ENCODE measurements at places on chromosomes 7 and 10.

DNA sequence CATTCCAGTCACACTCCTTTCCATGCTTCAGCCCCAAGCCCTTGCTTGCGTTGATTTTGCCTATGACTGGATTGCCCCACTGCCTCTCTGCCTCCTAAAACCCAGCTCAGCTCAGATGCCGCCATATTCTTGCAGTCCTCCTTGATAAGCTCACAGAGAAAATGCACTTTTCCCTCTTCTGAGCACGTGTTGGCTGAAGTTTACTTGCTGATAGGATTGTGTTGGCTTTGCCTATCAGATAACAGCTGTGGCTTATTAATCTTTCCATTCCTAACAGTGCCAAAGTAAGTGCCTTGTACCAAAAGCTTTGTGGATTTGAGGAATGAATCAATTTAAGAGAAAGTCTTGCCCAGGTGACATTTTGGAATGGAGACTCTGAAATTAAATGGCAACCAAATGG is 249.2 kb downstream of the PHTF2 start:
- H3K36me3 ChIP-seq, result no peaks in the 10 kb centered on the region
- H3K27ac ChIP-seq, result no peak overlapping the region
- DNase-seq, result no peak
- H3K4me3 ChIP-seq, result no peak overlapping the region
- H3K27me3 ChIP-seq, result no peaks in the 10 kb centered on the region

DNA sequence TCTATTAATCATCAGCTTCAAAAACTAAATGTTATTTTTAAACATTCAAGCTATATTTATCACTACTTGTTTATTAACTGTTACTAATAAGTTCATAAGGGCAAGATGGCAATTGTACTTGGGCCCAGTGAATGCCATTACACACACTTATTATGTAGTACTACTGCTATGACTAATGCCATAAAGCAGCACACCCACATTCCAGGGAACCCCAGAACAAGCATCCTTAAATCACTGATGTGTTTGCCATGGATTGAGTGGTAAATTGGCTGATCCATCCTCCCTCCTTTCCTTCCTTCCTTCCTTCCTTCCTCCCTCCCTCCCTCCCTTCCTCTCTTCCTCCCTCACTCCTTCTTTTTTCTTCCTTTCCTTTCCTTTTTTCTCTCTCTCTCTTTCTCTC is 37.4 kb upstream of the RSU1 start:
- no peak overlapping the region for H3K4me3 ChIP-seq
- H3K4me1 ChIP-seq, result no peaks in the 10 kb centered on the region
- H3K27me3 ChIP-seq, result no peaks in the 10 kb centered on the region
- H3K27ac ChIP-seq, result no peak overlapping the region

- DNase-seq, result no peak
- H3K4me3 ChIP-seq, result no peak overlapping the region
- H3K4me1 ChIP-seq, result no peaks in the 10 kb centered on the region
- no peaks in the 10 kb centered on the region for H3K27me3 ChIP-seq
- H3K27ac ChIP-seq, result no peak overlapping the region
These were observed 292.9 kb downstream of the LHFPL3 start for GRCh38 chr7:104621321-104621720.

DNA sequence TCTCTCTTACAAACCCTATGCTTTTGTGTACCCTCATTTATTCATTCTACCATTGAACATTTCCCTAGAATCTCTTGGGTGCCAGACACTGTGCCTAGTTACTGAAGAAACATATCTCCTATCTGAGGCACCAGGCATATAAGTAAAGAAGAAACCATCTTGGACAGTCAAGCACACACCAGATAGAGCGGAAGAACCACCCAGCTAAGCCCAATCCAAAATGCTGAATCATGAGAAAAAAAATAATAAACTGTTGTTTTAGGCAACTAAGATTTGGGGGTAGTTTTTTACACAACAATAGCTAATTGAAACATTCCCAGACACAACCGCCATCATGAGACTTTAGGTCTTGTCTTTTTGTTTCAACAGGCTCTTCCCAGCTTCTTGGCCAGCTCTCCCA is 102.3 kb upstream of the TCF7L2 start:
- no peak overlapping the region for H3K27ac ChIP-seq
- H3K27me3 ChIP-seq, result no peaks in the 10 kb centered on the region
- no peak overlapping the region for H3K4me3 ChIP-seq
- no peak for DNase-seq
- H3K36me3 ChIP-seq, result no peaks in the 10 kb centered on the region
- H3K4me1 ChIP-seq, result peaks cover 36% of the 10 kb centered on the region

DNA sequence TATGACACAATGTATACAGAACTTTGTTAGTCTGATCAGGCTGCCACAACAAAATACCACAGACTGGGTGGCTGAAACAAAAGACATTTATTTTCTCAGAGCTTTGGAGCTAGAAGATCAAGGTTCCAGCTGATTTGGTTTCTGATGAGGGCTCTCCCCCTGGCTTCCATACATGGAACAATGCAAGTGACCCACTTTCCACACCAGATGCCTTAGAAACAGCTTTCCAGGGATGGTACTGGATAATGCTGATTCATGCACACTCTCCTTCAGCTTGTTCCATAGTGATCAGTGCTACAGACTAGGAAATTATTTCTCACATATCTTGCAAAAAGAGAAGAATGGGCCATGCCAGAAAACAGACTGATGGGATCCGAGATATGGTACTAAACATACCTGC is 1274.9 kb upstream of the SORCS1 start:
- no peaks in the 10 kb centered on the region for H3K36me3 ChIP-seq
- no peaks in the 10 kb centered on the region for H3K27me3 ChIP-seq
- no peaks in the 10 kb centered on the region for H3K4me1 ChIP-seq
- no peak overlapping the region for H3K4me3 ChIP-seq
- no peak for DNase-seq
- H3K27ac ChIP-seq, result no peak overlapping the region

DNA sequence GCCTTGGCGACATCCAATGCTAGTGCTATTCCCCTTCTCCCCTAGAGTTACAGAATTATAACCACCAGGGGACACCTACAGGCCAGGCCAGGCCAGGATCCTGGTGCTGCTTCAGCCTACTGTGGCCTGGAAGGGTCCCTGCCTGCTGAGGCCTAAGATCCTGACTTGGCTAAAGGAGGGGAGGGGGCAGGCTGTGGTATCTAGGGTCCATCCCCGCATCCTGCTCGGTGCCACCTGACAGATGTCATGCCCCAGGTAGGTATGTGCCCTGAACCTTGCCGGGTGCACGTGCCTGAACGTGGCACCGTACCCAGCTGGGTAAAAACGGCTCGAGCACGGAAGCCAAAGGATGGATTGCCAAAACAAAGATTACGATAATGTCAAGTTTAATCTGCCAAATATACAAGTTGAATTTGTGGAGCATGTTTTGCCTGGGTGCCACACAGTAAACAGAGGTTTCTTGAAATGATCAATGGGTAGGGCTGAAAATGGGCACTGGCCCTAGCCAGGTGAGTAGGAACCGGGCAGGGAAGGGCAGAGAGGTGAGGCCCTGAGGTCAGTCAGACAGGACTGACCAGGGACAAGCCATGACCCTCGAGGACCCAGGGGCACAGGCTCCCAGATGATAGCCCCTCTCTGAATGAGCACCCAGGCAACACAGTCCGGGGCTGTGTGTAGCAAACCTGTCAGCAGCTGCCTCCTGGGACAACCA is 12.6 kb downstream of the PDAP1 start:
- H3K4me1 ChIP-seq, result peaks cover 16% of the 10 kb centered on the region
- H3K36me3 ChIP-seq, result peaks cover 47% of the 10 kb centered on the region
- no peaks in the 10 kb centered on the region for H3K27me3 ChIP-seq
- no peak for DNase-seq
- no peak overlapping the region for H3K4me3 ChIP-seq

- DNase-seq, result no peak
- no peaks in the 10 kb centered on the region for H3K27me3 ChIP-seq
- no peaks in the 10 kb centered on the region for H3K36me3 ChIP-seq
- H3K4me3 ChIP-seq, result no peak overlapping the region
- no peaks in the 10 kb centered on the region for H3K4me1 ChIP-seq
These were observed 409.1 kb downstream of the SDK1 start for GRCh38 chr7:3710122-3710521.

DNA sequence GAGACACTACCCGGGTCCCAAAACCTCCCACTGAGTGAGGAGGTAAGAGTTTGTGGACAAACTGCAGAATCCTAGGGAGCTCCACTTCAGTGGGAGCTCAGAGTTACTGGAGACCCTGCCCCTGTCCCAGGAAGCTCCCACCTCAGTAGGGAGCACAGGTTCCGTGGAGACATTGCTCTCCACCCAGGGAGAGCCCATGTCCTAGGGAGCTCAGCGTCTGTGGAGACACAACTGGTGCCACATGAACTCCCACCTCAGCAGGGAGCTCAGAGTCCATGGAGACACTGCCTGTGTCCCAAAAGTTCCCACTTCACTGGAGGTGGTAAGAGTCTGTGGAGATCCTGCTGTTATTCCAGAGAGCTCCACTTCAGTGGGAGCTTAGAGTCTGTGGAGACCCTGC is 6.3 kb downstream of the MYO1G start:
- no peak overlapping the region for H3K4me3 ChIP-seq
- no peak for DNase-seq
- peaks cover 8% of the 10 kb centered on the region for H3K4me1 ChIP-seq
- H3K27ac ChIP-seq, result no peak overlapping the region
- no peaks in the 10 kb centered on the region for H3K27me3 ChIP-seq

DNA sequence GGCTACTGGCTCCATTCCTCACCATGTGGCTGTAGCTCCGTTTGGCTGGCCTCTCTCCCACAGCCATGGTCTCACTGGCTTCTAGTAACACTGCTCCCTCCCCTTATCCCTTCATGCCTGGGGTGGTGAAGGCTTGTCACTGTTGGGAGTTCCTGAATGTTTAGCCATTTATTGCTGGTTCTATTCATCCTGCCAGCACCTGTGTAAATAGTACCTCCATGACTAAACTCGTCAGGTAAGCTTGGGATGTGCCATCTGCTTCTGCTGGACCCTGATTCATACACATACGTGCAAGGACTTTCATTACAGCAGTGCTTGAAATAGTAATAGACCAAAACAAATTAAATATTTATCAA is 61.6 kb downstream of the CCDC71L start:
- no peak overlapping the region for H3K27ac ChIP-seq
- H3K4me1 ChIP-seq, result peaks cover 3% of the 10 kb centered on the region
- H3K4me3 ChIP-seq, result no peak overlapping the region
- H3K36me3 ChIP-seq, result no peaks in the 10 kb centered on the region
- no peaks in the 10 kb centered on the region for H3K27me3 ChIP-seq
- no peak for DNase-seq

DNA sequence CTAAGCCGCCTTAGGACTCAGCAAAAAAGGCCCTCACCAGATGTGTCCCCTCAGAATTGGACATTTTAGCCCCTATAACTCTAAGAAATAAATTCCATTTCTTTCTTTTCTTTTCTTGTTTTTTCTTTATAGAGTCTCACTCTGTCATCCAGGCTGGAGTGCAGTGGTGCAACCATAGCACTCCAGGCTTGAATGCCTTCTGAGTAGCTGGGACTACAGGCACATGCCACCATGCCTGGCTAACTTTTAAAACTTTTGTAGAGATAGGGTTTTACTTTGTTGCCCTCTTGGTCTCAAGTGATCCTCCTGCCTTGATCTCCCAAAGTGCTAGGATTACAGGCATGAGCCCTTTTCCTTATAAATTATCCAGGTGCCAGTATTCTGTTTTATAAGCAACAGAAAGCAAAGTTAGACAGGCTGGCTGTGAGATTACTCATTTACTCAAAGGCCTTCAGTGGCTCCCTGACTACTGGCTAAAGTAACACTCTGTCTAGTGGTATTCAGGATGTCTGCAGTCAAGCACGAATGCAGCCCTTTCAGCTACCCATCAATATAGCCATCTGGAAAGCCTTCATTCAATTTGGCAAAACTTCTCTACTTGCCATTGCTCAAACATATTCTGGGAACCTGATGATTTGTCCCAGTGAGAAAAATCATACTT is 128.6 kb downstream of the ICA1 start:
- no peaks in the 10 kb centered on the region for H3K27me3 ChIP-seq
- no peak overlapping the region for H3K4me3 ChIP-seq
- no peaks in the 10 kb centered on the region for H3K4me1 ChIP-seq
- H3K36me3 ChIP-seq, result no peaks in the 10 kb centered on the region

- H3K27ac ChIP-seq, result no peak overlapping the region
- no peaks in the 10 kb centered on the region for H3K27me3 ChIP-seq
- H3K36me3 ChIP-seq, result no peaks in the 10 kb centered on the region
- H3K4me1 ChIP-seq, result no peaks in the 10 kb centered on the region
- no peak overlapping the region for H3K4me3 ChIP-seq
These were observed 131.2 kb downstream of the DGKI start for GRCh38 chr7:137715533-137715932.

- no peak for DNase-seq
- H3K36me3 ChIP-seq, result no peaks in the 10 kb centered on the region
- no peak overlapping the region for H3K27ac ChIP-seq
- no peak overlapping the region for H3K4me3 ChIP-seq
- H3K4me1 ChIP-seq, result no peaks in the 10 kb centered on the region
These were observed 68.8 kb upstream of the INHBA start for GRCh38 chr7:41771717-41772116.

- no peaks in the 10 kb centered on the region for H3K4me1 ChIP-seq
- no peaks in the 10 kb centered on the region for H3K36me3 ChIP-seq
- H3K27ac ChIP-seq, result no peak overlapping the region
- DNase-seq, result no peak
These were observed 646.2 kb downstream of the IPMK start for GRCh38 chr10:57621466-57621865.

DNA sequence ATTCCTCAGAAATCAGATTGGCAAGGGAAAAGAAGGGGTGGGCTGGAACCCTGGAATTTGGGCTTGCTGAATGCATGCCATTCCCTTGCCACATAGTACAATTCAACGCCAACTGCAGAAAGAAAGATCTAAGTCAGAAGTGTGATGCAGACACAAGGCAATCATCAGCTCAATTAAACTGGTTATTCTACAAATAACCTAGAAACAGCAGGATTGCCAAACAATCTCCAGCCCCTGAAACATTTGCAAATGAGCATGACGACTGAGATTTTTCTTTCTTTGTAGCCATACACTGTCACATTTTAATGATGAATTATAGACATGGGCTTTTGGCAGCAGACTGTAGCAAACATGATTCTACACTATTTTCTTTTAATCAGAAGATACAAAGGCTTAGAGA is 16.5 kb upstream of the CREB5 start:
- no peak overlapping the region for H3K27ac ChIP-seq
- DNase-seq, result no peak
- H3K27me3 ChIP-seq, result no peaks in the 10 kb centered on the region

- H3K4me3 ChIP-seq, result no peak overlapping the region
- no peaks in the 10 kb centered on the region for H3K4me1 ChIP-seq
- H3K36me3 ChIP-seq, result no peaks in the 10 kb centered on the region
- no peaks in the 10 kb centered on the region for H3K27me3 ChIP-seq
These were observed 95.2 kb upstream of the ODAD2 start for GRCh38 chr10:28094121-28094520.

GRCh38 chr10:103856797-103857170 is 1.4 kb upstream of the SH3PXD2A start:
- no peak for DNase-seq
- H3K36me3 ChIP-seq, result no peaks in the 10 kb centered on the region
- peak overlapping the region; percentile 91 for H3K27ac ChIP-seq
- H3K4me3 ChIP-seq, result no peak overlapping the region
- H3K27me3 ChIP-seq, result no peaks in the 10 kb centered on the region

GRCh38 chr7:153835103-153835502 is 217.1 kb upstream of the DPP6 start:
- no peaks in the 10 kb centered on the region for H3K4me1 ChIP-seq
- H3K27ac ChIP-seq, result no peak overlapping the region
- H3K4me3 ChIP-seq, result no peak overlapping the region
- no peak for DNase-seq
